GM20000 (cell line): ENCODE measurements at places on chromosomes 5 and 9.
A peak's percentile ranks its signal among the peaks of the same experiment; 100 is the strongest.

- no peak for DNase-seq
These were observed 19.5 kb downstream of the MARCHF6 start for GRCh38 chr5:10372726-10373709.

DNA sequence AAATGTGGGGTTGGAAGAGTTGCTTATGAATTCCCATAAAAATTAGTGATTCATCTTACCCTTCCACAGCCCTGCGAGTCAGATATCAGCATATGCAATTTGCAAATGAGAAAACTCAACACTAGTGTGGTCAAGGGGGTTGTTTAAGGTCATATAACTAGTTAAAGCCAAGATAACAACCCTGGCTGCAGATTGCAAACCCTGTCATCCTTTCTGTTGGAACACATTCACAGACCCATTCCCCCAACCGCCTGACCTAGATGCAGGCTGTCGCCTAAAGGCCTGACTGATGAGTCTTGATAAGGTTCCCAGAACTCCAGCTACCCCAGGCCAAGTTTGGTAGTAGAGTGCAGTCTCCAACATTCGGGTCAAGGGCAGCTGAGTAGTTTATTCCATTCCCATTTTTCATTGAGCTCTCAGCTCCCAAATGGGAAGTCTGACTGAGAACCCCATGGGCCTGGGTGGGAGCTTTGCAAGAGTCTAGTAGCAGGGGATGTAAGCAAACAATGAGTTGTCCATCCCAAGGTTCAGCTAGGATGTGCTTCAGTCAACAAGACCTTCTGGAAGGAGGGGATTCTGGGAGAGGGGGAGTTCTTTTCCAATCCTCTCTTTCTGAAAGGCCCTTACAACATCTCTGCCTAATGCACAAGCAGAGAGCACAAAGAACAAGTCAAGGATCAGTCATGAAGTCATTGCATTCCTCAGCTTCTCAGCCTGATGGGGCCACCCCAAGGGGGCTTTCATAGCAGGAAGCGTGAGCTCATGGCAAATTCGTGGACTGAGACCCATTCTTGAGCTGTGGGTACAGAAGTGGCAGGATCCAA lies 40.3 kb downstream of the ADAM19 start:
- no peak for DNase-seq

- DNase-seq = no peak
These were observed 3.2 kb upstream of the IER5L start for GRCh38 chr9:129181246-129181645.

GRCh38 chr5:91145333-91145620 lies 237.8 kb downstream of the ARRDC3 start:
- DNase-seq = no peak

DNA sequence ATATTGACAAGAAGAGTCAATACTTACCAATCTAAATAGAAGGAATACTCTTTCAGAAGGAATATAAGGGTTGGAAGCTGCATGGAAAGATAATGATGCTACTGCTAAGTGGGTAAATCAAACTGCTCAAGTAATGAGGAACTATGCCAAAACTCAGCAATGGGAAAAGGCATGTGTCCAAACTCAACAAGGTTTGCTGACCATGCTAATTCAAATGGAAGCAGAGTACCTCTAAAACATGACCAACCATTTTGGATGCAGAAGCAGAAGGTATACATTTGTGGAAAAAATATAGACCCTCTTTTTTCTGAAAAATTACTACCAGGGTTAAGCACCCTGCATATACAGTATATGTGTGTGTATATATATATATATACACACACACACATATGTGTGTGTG lies 21.1 kb downstream of the TMEM232 start:
- no peak for DNase-seq

- no peak for DNase-seq
These were observed 365.2 kb upstream of the MPDZ start for GRCh38 chr9:13644675-13645074.

- DNase-seq = no peak
These were observed at the start of gene FYB1 for GRCh38 chr5:39219437-39219836. Gene FYB1 (minus strand): TSS chr5:39219563. CDS start chr5:39202960, 16,603 bp downstream.

DNA sequence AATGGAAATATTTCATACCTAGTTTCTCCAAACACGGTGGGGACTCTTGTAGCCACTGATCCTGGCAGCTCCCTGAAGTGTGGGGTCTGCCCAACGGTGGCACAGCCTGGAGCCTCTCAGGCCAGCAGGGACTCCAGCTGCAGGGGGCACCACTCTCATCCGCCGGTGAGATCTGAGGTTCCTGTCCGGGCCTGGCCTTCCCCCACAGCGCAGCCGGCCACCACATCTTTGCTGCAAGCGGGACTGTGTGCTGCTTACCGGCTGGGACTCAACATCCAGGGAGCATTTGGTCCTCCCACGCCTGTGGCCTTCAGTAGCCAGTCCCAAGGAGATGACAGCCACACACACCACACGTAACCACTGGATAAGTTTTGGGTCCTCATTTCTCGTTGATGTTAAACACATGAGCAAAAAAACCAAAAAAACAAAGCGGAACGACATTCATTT lies 7.7 kb upstream of the NKX2-5 start:
- DNase-seq = peak; percentile 44

GRCh38 chr5:169917500-169917899 lies 62.8 kb downstream of the INSYN2B start:
- no peak for DNase-seq

DNA sequence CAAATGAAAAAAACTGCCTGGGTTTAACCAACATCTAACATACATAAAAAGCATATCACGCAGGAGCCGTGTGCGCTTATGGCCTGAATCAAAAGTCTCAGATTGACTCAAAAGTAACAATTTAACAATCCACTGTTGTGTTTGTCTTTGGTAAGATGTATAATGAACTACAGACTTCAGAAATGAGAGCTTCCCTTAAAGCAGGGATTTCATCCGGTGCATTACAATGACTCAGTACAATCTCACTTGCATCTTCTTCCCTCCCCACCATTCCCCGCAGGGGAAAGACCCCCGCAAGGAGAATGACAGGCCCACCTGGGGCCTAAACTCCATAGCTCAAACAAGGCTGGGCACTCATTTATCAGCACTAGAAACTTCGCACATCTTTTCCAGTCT lies 1.4 kb downstream of the ZFR start:
- peak; percentile 58 for DNase-seq

GRCh38 chr5:149210225-149210624 lies 61.4 kb upstream of the AFAP1L1 start:
- no peak for DNase-seq

DNA sequence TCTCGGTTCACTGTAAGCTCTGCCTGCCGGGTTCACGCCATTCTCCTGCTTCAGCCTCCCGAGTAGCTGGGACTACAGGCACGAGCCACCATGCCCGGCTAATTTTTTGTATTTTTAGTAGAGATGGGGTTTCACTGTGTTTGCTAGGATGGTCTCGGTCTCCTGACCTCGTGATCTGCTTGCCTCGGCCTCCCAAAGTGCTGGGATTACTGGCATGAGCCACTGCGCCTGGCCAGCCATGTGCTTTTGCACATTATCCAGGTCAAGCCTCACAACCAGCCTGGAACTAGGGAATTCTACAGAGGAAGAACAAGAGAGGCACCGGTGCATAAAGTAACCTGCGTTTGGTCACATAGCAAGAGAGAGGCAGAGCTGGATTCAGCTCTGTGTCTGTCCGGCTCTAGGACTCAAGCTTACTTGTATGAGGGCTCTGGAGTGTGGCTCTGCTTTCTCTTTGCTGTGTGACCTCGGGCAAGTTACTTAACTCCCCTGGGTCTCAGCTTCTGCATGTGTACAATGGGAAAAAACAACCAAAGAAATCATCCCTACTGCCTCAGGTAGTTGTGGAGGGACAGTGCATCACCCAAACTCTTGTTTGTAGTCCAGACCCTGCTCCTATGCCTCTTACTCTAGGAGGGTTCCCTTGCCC lies 6.3 kb downstream of the FGF18 start:
- DNase-seq = no peak

GRCh38 chr5:1505506-1506241 lies 18.1 kb downstream of the LPCAT1 start:
- DNase-seq = no peak

GRCh38 chr9:14027116-14027800 lies 286.7 kb downstream of the NFIB start:
- DNase-seq = no peak
